ENCODE measurements at places on chromosomes 4 and X. TPM values are rescaled to one million over a fixed set of nuclear protein-coding genes. Genes with fewer than 3 reads are reported as not detected.

Gene UBA6
- 64.6 TPM for total RNA-seq

Gene PABPC1L2B
- not detected for total RNA-seq

DNA sequence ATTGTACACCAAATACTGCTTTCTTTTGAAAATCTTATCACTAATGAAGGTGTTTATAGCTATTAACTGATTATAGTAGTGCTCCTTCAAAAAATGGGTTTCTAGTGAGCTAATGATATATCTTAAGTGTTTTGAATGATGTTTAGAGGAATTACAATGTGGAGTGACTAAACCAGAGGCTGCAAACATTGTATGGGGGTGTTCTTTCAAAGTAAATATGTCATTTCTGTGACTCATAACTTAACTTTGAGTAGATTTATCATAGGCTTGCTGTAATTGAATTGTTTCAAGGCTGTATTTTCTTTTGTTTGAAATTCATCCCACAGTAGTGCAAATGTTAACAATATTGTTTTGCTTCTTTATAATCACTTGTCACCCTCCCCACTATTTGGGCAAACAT, 141.6 kb downstream of the IL1RAPL2 start:
- no peak for DNase-seq

DNA sequence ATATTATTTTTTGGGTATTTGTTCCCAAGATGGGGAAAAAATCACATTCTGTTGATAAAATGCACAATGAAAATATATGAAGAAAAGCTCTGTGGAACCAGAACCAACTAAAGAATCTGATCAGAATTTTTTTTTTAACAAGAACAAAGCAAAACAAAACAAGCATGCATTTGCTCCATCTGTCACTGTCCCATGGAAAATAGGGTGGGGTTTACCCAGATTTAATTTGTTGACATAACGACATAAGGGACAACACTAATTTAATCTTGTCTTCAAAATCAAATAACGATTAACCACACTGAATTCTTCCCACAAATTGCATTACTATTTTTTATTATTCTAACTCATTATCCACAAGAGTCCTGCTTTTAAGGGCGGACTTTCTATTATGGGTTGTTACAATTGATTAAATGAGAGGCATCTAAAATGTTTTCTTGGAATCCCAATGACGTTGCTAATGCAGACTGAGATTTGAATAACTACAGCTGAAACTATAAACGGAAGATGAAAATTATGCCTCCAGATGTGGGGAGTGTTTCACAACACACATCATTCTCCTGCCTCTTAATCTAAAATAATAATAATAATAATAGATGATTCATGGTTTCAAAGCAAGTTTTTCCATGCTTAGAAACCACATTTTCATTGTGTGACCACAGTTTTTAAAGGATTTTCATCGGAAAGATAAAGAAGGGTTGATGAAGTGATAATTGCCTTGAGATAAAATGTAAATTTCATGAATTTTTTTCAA, 307.0 kb upstream of the CPEB2 start:
- no peak for DNase-seq

DNA sequence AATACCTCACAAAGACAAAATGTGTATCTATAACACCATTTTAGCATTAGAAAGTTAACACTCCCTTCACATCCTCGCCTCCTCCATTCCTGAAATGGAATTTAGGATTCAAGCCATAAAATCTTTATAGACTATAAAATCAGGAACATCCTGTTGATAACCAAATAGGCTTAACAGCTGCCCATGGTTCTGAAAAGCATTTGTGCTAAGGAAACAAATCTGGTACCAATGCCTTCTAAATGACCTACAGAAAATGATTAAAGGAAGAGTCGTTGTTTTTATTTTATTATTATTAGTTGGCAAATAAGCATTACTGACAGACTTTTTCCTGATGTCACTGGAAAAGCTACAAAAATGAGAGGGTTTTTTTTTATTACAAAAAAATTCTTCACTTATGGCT, 79.8 kb downstream of the PAPSS1 start:
- DNase-seq: no peak

DNA sequence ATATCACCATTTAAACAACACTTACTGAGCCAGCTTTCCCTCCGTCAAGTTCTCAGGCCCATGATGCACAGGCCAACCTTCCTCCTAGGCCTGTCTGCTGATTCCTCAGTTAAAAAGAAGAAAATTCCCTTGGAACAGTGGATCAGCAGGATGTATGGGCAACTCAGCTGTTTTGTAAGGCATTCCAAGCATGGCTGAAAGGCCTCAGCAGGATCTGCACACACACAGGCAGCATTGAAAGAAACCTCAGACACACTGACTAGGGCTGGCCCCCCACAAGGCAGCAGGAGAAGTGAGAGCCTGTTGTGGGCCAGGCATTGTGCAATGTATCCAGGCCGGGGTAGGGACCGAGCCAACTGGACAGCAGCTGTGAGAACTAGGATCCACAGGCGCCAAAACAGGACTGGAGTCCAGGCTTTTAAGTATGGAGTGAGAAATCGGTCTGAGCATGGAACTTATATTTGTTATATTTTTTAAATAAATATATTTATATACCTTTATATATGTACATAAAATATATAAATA, 171.4 kb downstream of the NWD2 start:
- no peak for DNase-seq

Measured in ureter (tissue), 1 donor.